ENCODE measurements at places on chromosomes 16 and 17.

DNA sequence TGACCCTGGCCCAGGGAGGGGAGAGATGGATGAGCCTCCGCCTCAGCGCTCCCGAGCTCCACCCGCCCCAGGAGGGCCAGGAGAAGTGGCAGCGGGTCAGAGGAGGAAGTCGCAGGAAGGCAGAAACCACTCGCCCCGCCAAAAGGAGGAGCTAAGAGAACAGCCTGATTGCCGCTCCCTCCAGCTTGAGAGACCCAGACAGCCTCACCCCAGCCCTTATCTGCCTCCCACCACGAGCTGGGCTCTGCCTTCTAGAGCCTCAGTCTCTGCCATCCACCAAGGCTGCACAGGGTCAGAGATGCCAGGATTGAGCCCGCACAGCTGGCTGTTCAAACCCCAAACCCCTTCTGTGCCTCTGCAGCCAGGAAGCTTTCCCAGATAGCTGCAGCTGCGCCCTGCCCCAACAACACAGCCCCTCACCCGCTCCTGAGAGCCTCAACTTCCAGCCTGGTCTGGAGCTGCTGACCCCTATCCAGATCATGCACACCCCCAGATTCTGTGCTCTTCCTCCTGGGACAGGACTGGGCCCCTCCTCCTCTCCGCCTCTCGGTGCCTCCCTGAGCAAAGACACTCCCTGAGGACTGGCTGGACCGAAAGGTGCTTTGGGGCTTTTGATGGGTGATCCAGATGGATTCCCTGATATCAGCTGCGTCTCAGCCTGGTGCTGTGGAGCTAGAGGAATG lies 1.0 kb upstream of the ATP2A3 start:
- no peak for DNase-seq

- DNase-seq, result no peak
Observed at GRCh38 chr16:20881503-20881878, 18.7 kb downstream of the DCUN1D3 start.

- DNase-seq, result no peak
Observed at GRCh38 chr17:77132411-77133086, 8.2 kb upstream of the SEC14L1 start.

DNA sequence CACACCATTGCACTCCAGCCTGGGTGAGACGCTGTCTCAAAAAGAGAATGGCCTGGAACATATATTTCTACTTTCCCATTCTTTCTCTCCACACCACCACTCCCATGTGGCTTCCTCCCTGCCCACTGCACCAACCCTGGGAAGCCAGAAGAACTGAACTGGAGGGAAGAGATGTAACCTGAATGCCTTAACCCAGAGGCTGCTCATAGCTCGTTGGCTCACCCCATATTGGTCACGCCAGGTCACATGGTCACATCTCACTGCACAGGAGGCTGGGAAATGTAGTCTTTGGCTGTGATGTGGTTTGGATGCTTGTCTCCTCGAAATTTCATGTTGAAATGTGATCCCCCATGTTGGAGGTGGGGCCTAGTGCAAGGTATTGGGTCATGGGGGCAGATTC lies 5.9 kb upstream of the DNAH17 start:
- DNase-seq, result no peak

GRCh38 chr16:13835935-13836730 lies 83.8 kb upstream of the ERCC4 start:
- DNase-seq, result no peak

GRCh38 chr17:43418441-43419374 lies 19.9 kb downstream of the ARL4D start:
- DNase-seq, result no peak

GRCh38 chr17:70292366-70292765 lies 123.0 kb downstream of the KCNJ2 start:
- no peak for DNase-seq

GRCh38 chr17:1714427-1714979 lies 4.3 kb upstream of the TLCD2 start:
- peak; percentile 98 for DNase-seq

DNA sequence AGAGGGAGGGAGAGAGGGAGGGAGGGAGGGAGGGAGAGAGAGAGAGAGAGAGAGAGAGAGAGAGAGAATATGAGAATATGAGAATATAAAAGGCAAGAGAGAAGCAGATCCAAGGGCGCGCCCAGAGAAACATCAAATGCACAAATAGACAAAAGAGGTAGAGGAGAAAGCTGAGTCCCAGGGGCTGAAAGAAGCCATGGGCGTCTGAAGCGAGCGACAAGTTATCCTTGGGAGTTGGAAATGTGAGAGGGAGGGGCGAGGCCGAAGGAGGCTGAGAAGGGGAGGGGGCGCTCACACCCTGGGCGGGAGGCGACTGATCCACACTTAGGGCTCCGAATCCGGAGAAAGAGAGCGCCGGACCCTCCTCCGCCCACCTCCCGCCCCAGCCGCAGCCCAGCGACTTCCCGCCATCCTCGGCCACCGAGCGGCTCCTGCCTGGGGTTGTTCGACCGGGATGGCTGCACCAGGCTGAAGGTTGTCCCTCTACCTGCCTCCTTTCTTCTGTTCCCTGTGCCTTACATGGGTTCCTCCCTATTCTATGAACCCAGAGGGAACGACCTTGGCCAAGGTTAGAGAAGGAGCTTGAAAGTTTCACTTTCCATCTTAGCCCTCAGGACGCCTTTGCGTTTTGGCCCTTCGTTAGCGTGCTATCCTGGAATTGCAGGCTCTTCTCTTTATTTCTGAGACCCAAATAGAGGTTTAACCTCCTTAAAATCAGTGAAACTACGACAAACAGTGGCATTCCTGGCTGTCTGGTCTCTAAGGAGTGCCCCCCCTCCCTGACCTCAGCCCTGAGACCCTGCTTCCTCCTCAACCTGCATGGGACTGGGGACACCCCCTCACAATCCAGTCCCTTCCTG lies 21.2 kb upstream of the HOXB9 start:
- DNase-seq, result no peak

DNA sequence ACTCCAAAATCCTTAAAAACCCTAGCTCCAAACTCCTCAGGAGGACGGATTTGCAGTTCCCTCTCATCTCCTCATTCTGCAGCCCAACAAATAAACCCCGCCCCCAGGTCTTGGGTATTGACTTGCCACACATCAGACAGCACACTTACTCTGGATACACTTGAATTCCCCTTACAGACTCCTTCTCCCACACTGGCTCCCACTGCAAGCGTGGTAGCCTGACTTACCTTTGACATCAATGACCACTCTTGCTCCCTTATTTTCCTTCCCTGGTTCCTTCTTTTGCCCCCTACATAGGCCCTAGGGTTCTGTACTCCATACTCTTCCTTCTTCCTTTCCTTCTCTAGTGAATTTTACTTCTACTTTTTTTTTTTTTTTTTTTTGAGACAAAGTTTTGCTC lies 7.5 kb downstream of the RFFL start:
- no peak for DNase-seq

- DNase-seq, result no peak
Observed at GRCh38 chr16:31265329-31266245, 5.8 kb downstream of the ITGAM start.

- DNase-seq, result peak; percentile 44
Observed at GRCh38 chr16:19555938-19556771, 652 bp downstream of the VPS35L start.

DNA sequence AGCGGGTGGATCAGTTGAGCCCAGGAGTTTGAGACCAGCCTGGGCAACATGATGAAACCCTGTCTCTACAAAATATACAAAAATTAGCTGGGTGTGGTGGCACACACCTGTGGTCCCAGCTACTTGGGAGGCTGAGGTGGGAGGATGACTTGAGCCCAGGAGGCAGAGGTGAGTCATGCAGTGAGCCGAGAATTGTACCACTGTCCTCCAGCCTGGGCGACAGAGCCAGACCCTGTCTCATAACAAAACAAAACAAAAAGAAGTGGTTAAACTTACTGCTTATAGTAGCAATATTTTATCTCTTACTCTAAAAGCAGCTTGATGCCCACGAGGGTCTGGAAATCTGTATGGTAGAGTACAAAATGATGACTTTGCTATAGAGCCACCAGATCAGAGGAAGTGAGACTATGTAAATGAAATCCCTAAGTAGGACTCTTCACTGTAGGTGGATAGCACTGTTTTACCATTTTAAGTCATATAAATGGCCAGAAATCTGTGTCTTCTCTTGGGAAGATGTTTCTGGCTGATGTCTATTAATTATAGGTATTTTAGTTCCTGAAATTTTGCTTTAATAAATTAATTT lies 60.4 kb upstream of the MRC2 start:
- DNase-seq, result no peak

DNA sequence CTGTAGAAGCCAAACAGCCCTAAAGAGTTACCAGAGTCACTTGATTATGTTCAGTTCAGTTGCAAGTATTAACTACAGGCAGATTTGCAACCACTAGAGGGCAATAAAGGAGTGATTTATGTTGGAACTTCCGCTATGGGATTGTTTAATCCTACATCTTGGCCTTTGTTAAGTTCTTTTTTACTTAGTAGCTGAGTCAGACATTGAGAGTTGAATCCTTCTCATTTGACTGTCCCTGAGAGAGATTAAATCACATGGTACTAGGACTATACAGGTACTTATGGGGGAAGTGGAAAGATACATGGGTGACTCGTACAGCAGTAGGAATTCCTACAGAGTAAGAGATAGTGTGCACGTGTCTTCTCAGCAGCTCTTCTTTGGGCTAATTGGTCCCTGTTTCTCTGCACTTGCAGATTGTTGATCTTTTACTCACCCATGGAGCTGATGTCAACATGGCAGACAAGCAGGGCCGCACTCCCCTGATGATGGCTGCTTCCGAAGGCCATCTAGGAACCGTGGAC lies 40.3 kb downstream of the CYB561 start:
- DNase-seq, result no peak

- peak; percentile 75 for DNase-seq
Observed at GRCh38 chr16:69839798-69840409, 77.8 kb downstream of the WWP2 start.

DNA sequence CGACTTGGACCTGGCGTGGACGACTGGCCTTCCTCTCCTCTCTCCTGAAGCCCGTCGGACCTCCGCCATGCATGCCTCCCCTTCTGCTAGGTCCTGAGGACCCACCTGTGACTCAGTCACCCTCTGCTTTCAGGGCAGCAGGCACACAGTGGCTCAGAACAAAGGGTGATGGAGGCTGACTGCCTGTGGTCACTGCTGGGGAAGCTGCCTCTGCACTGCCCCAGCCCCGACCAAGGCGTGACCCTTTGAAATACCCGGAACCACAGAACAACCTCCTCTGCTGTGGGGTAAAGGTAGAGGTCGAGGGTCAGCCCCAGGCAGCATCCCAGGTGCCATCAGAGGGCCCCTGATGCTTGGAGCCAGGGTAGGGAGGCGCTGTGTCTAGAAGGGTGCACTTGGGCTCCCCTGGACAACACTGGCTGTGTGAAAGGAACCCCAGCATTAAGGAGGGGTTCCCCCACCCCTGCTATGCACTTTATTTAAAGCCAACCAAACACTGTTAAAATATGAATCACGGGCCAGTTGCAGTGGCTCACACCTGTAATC lies 12.5 kb upstream of the SLC4A1 start:
- DNase-seq, result no peak
